T-helper 17 cell (primary cell): ENCODE measurements at places on chromosomes 2 and 18. TPM values are rescaled to one million over a fixed set of nuclear protein-coding genes. Genes with fewer than 3 reads are reported as not detected.

Gene NFE2L2
- total RNA-seq, result 58.0 TPM

DNA sequence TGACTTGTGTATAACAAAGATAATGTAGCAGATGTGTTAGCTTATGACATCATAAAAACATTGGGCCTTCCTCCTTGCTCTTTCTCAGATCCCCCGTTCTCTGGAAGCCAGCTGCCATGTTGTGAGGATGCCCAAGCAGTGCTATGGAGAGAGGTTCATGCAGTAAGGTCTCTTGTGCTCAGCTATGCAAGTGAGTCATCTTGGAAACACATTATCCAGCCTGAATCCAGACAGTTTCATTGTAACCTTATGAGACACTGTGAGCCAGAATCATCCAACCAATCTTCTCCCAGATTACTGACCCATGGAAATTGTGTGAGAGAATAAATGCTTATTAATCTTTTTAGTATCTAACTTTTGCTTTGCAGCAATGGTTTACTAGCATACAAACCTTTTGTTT is 60.8 kb downstream of the ST6GAL2 start:
- no peak for DNase-seq

DNA sequence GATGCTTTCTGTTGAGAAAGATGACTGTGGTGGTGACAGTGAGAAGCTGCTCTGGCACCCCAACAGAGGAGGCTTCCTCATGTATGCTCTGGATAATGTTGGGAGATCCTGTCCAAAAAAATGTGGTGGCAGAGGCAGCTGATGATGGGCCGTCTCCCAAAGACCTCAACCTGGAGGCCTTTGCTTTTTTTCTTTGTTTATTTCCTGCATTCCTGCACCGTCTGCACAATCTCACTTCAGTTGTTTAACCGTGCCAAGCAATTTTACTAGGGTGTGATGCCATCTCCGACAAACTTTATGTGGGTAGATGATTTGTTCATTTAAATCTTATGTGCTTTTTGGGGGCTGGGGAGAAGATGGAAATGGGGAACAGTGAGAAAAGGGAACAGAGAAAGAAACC is 62.2 kb upstream of the IGFBP5 start:
- no peak for DNase-seq

GRCh38 chr2:222882484-222882928 is 21.7 kb downstream of the ACSL3 start:
- no peak for DNase-seq

GRCh38 chr2:33406622-33407021 is 69.8 kb upstream of the RASGRP3 start:
- DNase-seq, result no peak

Gene LRRC30
- total RNA-seq, result not detected

- DNase-seq, result no peak
Measured at GRCh38 chr18:65336411-65336810, 414.4 kb upstream of the CDH7 start.

GRCh38 chr2:70962211-70962884 is 16.1 kb upstream of the ANKRD53 start:
- DNase-seq, result no peak

Gene AQP12A
- not detected for total RNA-seq

Gene VWA3B
- total RNA-seq, result not detected

Gene FAM237A
- total RNA-seq, result not detected

DNA sequence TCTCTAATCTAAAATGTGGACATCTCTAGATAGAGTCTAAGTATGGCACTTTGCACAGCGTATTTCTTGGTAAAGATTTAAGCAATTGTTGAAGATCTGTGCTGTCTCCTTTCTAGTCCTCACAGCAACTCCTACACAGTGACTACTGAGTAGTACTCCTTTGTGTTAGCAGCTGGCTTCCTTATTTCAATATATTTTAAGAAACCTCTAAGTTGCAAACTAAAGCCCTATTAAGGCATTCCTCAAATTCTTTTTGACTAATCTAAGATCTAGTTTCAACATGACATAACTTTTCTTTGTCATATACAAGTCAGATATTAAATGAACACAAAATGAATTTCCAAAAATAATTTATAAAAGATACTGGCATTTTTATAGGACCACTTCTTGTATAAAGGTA is 121.8 kb upstream of the DNAJC10 start:
- no peak for DNase-seq

GRCh38 chr2:237045449-237045848 is 40.2 kb upstream of the COPS8 start:
- DNase-seq, result no peak

Gene SLC5A7
- total RNA-seq, result not detected

GRCh38 chr18:58858591-58859468 is 5.8 kb upstream of the ZNF532 start:
- no peak for DNase-seq

- DNase-seq, result no peak
Measured at GRCh38 chr2:69764286-69765095, 22.6 kb downstream of the ANXA4 start.

GRCh38 chr2:33090553-33091134 is 143.9 kb downstream of the LTBP1 start:
- no peak for DNase-seq

Gene PLEKHM3
- 14.3 TPM for total RNA-seq

Gene AQP12B
- total RNA-seq, result not detected

- DNase-seq, result no peak
Measured at GRCh38 chr2:219059375-219059724, 1.4 kb downstream of the IHH start.

GRCh38 chr2:227339098-227339599 is 14.1 kb downstream of the MFF start:
- DNase-seq, result no peak
